Stimulated activated CD4-positive, alpha-beta T cell treated with anti-CD3 and anti-CD28 coated beads, Interleukin-15, amount 100 ng/mL, for 24 hours (primary cell): ENCODE measurements at places on chromosomes 1 and 21.

DNA sequence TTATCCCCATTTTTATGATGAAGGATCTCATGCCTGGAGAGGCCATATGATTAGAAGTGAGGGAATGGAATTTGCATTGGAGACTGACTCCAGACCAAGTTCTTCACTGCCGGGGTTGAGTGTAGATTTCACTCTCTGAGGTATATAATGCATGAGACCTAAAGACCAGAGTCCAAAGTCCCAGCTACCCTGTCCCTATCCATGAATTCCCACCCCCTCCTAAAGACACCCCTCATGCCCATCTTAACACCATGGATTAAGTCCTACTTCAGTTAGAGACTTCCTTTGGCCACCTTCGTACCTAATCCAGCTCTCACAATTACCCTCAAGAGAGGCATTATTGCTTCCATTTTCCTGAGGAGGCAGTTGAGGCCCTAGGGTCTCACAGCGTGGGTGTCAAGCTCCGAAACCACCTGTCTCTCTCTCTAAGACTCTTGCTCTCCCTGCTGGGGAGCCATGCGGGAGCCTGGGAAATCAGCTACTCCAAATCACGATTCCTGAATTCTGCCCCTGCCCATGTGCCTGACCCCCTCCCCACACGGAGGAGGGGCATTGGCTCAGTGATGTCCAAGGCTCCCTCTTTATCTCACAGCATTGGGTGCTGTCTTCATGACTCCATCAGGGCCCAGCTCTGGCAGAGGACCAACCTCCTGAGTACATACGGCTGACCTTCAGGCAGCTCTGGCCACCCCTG is 11.7 kb upstream of the FOXO6 start:
- no peak for DNase-seq

DNA sequence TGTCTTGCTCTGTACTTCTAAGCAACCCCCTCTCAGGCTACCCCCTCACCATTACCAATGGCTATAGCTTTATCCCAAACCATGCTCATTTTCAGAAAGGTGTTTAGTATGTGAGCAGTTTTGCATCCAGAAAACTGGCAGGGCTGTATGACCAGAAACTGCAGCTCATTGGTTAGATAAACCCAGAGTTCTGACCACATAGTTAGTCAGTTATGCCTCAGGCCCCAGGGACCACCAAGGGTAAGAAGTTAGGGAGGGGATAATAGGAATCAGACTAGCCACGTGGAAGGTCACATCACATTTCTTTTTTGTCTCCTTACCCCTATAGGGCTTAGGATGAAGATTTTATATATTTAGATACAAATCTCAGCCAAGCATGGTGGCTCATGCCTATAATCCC is 1.2 kb downstream of the ITGA10 start:
- DNase-seq, result no peak

GRCh38 chr1:157040802-157041201 is 4.7 kb downstream of the ARHGEF11 start:
- DNase-seq, result no peak

GRCh38 chr1:31416101-31416736 is 3.2 kb downstream of the SERINC2 start:
- no peak for DNase-seq

DNA sequence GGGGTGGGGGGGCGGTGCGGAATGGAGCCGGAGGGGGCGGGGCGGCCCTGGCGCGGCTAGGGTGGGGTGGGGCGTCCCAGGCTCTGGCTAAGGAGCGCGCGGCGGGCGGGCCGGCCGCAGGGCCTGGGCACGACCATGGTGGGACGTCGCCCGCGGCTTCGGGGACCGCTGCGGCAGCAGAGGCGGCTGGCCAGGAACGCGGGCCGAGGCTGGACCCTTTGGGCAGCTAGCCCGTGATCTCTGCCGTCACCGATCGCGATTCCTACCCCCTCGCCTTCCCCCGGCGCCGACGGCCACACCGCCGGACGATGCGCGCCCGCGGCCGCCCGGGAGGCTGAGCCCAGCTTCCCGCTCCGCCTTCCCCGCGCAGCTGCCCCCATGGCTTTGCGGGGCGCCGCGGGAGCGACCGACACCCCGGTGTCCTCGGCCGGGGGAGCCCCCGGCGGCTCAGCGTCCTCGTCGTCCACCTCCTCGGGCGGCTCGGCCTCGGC is at the start of gene MAP3K21:
TSS of gene MAP3K21 (plus strand) at position 74 of the 491 bp plus-strand sequence. CDS start at position 379, 305 bp downstream.
- DNase-seq, result no peak

DNA sequence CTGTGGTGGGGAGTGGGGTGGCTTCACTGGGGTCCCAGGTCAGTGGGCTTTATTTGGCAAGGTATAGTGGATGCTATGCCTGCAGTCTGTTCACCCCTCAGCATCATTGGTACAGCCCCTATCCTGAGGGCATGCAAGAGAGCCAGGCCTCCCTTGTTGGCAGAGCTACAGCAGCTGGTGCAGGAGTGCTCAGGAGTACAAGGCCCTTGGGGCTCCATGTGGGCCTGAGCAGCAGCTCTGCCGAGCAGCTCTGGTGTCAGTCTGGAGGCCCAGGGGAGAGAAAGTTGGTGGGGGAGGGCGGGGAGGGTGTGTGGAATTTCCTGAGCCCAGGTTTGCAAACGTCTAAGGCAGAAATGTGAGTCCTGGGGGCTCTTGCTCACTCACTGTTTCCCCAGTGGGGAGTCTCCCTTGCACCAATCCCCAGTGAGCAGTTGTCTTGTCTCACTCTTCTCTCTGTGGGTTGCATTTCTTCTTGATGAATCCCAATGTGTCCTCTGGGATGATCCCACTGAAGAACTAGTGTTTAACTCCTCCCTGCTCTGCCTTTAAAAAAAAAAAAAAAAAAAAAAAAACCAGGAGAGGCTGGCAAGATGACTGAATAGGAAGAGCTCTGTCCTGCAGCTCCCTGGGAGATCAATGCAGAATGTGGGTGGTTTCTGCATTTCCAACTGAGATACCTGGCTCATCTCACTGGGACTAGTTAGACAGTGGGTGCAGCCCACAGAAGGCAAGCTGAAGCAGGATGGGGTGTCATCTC is 39.5 kb upstream of the CYP4X1 start:
- no peak for DNase-seq

DNA sequence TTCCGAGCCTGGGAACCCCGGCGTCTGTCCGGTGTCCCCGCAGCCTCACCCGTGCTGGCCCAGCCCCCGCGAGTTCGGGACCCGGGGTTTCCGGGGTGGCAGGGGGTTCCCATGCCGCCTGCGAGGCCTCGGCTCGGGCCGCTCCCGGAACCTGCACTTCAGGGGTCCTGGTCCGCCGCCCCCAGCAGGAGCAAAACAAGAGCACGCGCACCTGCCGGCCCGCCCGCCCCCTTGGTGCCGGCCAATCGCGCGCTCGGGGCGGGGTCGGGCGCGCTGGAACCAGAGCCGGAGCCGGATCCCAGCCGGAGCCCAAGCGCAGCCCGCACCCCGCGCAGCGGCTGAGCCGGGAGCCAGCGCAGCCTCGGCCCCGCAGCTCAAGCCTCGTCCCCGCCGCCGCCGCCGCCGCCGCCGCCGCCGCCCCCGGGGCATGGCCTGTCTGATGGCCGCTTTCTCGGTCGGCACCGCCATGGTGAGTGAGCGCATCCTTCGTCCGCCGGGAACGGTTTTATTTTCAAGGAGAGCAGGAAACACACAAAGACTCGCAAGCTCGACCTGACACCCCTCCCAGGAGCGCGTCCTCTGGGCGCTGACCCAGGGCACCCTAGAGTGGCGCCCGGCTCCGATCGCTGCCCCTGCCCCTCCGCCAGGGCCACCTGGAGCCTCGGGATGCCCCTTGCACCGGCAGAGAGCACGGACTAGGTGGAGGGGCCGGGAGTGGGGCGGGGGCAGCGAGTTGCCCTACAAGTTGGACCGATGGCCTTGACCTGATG is at the start of gene ABCG1:
TSS of gene ABCG1 (plus strand) at position 305 of the 770 bp plus-strand sequence. CDS start at position 428, 123 bp downstream.
- DNase-seq, result peak; percentile 73

DNA sequence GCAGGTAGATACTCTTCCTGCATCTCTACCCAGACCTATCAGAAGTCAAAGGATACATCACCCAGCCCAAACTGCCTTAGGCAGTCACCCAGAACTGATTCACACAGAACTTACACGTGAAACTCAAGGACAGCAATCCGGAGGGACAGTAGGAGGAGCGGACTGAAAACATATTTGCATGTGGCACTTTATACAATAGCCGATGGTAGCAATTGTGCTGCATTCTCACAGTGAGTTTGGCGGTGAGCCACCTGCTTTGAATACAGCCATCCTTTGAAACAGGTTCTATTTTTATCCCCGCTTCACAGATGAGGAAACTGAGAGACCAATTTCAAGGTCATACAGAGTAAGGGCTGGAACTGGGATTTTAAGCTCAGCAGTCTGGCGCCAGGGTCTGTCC is 69.5 kb downstream of the EDEM3 start:
- DNase-seq, result no peak
